ENCODE measurements at places on chromosomes 7 and 10.

DNA sequence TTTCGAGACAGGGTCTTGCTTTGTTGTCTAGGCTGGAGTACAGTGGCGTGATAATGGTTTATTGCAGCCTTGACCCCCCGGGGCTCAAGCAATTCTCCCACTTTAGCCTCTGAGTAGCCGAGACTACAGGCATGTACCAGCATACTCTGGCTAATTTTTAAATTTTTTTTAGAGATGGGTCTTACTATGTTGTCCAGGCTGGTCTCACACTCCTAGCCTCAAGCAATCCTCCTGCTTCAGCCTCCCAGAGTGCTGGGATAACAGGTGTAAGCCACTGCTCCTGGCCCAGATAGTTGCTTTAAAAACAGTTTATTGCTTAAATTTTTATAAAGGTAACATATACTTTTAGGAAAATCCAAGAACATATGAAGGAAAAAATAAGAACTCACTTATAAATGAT lies 26.3 kb downstream of the NEURL1 start:
- DNase-seq = no peak

- DNase-seq = peak; percentile 22
Measured at GRCh38 chr7:121561717-121562116, 165.6 kb upstream of the FAM3C start.

GRCh38 chr7:101435461-101436220 lies 73.0 kb downstream of the COL26A1 start:
- DNase-seq = no peak

- DNase-seq = peak; percentile 14
Measured at GRCh38 chr7:19116121-19117090, 1.0 kb downstream of the TWIST1 start.

DNA sequence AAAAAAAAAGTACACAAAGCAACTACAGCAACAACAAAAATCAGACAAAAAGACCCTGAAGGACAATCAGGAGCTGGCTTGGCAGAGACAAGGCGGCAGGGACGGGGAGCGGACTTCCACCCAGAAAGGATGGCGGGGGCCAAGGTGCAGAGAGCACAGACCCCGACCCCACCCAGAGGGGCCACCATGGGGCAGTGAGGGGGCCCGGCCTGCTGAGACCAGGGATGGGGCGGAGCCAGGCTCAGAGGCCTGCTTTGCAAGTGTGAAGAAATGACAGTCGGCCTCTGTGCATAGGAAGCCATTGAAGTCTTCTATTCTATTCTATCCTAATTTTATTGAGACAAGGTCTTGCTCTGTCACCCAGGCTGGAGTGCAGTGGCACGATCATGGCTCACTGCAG lies 82.0 kb downstream of the ELFN1 start:
- no peak for DNase-seq

DNA sequence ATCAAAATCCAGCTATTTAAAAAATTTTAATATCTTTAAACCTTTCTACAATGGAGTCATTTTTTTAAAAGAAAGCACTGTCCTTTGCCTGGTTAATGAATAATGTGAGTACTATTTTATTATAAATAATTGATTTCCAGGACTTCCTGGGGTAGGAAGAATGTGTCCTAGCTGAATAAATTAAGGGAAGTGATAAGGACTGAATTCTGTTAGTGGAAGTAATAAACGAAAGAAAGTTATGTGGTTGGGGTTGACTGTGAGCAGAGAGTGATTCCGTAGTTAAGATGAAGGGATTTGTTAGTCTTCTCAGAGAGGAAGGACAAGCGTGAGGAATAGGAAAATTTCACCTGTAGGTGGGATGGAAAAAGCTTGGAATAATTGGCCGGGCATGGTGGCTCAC lies 59.1 kb downstream of the AHCYL2 start:
- DNase-seq = no peak

GRCh38 chr10:45602082-45602730 lies 70.4 kb downstream of the ZFAND4 start:
- DNase-seq = no peak

- DNase-seq = no peak
Measured at GRCh38 chr7:45156516-45157272, 897 bp upstream of the RAMP3 start.

- DNase-seq = peak; percentile 46
Measured at GRCh38 chr10:565676-566075, 123.8 kb downstream of the DIP2C start.
